ENCODE measurements at places on chromosomes 6 and 20.
A peak's percentile ranks its signal among the peaks of the same experiment; 100 is the strongest.

GRCh38 chr6:134706806-134707205 lies 243.1 kb downstream of the ALDH8A1 start:
- DNase-seq = no peak

DNA sequence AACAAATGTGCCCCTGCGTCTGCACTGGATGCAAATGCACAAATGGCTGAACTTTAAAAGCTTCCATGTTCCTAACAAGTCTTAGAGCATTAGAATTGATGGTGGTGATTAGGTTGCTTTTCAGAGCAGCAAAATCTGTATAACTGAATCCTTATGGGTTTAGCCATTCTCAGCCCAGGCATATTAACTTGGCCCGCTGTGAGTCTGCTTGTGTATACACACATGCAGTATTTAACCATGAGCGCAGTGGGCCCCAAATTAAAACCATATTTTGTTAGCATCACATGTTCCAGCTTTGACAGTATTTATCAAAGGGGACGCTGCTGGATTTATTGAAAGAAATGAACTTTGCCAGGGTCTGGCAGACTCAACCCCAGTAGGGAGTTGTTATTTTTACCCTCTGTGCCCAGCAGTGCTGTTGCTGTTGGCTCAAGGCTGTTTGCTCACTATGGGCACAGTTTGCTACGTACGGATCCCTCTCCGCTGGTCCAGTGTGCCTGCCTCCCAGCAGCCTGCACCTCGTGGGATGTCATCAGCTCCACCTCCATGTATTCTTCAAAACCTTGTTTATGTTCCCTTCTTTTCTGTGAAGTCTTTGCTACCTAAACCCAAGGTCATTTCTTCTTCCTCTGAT lies 144.7 kb downstream of the QRSL1 start:
- DNase-seq = no peak

DNA sequence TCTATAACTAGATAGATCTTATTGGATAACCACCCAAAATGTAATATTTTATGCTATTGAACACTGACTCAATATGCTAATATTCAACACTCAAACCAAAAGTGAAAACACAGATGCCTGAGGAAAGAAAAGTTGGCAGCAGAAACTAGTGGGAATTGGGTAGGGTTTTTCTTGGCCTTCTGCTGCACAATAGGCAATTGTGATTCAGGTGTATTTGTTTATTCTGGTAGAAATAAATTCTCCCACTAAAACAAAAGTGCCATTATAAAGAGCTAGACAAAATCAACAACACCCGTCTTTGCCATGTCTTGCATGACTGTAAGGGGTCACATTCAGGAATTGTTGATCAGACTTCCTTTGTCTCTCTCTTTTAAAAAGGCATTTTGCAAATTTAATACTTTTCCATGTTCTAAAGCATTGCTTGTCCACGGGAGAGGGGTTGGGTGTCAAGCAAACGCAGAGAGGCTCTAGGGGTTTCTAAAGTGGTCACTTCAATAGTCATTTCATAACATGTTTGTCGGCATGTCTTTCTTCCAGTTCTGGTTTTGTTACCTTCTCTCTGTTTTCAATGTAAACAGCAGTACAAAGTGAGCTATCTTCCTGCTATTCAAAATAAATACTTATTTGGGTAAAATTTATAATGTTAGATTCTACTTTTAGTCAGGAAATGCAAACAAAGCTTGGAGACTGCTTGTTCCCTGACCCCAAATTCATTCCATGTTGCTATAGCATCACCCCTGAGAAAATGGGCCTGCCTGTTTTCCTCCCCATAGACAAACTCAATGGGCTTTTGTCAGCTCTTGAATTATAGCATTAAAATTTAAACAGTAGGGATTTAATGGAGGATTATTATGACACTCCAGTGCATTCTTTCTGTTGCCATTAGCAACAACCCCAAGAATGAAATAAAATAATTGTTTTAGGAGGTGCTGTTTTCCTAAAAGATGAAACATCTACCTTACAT lies 217.0 kb upstream of the CCN2 start:
- no peak for DNase-seq

GRCh38 chr20:10672624-10673127 lies 1.1 kb downstream of the JAG1 start:
- peak; percentile 56 for DNase-seq

GRCh38 chr6:112253841-112254816 lies at the start of gene LAMA4:
TSS of gene LAMA4 (minus strand) at chr6:112254567. CDS start at chr6:112254150, 417 bp downstream.
- no peak for DNase-seq

DNA sequence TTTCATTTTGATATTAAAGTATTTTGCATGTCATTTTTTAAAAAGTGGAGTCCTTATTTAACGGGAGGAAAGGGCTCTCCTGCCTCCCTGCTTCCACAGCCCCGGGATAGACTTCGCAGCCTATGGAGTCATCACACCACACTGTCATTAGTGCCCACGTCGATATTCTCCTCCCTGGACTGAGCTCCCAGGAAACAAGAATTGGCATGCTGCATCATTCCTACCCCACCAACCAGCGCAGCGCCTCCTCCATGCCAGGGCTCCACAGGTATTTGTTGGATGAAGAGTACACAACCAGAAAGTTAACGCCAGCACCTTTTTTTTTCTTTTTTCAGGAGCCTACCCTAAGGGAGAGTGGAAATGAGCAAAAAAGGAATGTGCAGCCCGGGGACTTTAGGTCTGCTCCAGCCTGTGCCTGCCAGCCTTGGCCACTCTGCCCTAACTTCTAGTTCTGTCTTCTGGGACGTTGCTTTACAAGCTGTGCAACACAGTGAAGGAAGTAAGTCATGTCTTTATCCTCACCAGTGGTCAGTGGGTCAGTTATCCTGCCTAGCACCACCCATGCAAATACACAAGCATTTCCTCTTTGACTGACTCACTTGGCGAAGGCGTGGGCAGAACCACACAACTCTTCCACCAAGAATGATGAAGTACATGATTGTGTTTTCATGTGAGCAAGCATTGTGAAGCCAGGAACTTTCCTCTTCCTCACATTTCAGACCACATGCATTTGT lies 180.7 kb upstream of the UST start:
- peak; percentile 43 for DNase-seq

GRCh38 chr20:38863024-38863851 lies 57.7 kb downstream of the PPP1R16B start:
- DNase-seq = no peak

DNA sequence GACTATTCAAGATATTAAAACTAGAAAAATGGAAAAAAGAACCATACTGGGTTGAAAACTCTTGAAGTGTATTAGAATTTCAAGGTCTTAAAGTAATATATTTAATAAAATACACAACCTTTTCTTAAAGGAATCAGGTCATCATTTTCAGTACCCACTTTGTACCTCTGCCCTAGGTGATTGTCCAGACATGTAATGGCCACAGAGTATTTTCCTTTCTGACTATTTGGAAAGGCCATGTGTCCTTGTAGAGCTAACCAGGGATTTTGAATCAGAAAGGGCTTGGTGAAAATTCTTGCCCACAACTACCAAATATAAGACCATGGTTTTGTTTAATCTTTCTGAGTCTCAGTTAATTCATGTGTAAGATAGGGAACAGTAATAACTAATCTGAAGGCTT lies 91.4 kb upstream of the MLIP start:
- no peak for DNase-seq

DNA sequence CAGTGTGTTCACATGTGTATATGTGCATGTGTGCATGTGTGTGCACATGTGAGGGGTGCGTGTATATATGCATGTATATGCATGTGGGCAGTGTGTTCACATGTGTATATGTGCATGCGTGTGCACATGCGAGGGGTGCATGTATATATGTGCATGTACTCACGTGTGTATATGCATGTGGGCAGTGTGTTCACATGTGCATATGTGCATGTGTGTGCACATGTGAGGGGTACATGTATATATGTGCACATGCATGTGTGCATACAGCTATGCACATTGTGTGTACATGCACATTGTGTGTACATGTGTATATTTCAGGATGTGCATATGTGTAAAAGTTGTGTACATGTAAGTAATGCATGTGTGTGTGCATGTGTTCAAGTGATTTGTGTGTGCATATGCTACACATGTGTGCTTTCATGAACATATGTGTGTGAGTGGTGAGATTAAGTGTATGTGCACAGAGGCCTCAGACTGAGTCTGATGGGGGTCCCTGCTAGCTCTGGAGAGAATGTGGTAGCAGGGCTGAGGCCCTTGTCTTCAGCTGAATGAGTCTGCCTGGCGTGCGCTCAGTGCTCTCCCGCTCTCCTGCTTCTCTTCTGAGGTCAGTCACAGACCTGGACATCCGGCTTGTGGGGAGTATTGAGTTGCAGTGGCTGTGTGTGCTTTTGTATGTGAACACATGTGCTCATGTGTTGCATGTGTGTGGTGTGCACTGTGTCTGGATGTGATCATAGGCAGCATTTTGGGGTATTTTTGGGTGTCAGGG lies 19.9 kb upstream of the MYT1 start:
- DNase-seq = no peak

DNA sequence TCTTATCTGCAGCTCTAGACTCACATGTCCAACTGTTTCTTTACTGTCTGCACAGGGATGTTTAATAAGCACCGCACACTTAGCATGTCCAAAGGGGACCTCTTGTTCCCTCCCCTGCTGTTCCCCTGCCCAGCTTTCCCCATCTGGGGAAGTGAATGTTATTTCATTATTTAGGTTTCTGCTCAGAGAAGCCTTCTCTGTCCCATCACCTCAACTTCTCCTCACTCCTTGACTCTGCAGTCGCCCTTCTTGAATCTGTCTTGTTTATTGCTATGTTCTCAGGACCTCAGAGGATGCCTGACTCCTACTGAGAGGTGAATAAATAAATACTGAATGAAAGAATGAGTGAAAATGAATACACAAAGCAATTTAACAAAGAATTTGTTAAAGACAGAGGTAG lies 121.0 kb downstream of the SASH1 start:
- no peak for DNase-seq

DNA sequence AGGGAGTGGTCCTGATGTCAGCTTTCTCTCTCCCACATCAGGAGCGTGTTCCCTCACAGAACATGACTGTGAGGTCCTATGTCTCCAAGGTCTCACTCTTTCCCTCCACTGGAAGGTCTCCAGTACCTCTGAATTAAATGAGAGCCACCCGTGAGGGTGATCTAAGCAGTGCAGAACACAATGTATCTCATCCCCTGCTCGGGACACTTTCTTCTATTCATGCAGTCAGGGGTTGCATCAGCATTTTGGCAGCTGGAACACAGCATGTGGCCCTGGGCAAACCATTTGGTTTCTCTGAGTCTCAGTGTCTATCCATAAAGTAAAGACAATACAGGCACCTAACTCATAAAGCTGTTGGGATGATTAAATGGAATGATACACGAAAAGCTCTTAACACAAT lies 34.2 kb downstream of the MAFB start:
- no peak for DNase-seq

GRCh38 chr6:15088904-15089568 lies 156.8 kb upstream of the JARID2 start:
- no peak for DNase-seq

- no peak for DNase-seq
Measured at GRCh38 chr20:1722513-1723050, 65.0 kb upstream of the SIRPG start.

DNA sequence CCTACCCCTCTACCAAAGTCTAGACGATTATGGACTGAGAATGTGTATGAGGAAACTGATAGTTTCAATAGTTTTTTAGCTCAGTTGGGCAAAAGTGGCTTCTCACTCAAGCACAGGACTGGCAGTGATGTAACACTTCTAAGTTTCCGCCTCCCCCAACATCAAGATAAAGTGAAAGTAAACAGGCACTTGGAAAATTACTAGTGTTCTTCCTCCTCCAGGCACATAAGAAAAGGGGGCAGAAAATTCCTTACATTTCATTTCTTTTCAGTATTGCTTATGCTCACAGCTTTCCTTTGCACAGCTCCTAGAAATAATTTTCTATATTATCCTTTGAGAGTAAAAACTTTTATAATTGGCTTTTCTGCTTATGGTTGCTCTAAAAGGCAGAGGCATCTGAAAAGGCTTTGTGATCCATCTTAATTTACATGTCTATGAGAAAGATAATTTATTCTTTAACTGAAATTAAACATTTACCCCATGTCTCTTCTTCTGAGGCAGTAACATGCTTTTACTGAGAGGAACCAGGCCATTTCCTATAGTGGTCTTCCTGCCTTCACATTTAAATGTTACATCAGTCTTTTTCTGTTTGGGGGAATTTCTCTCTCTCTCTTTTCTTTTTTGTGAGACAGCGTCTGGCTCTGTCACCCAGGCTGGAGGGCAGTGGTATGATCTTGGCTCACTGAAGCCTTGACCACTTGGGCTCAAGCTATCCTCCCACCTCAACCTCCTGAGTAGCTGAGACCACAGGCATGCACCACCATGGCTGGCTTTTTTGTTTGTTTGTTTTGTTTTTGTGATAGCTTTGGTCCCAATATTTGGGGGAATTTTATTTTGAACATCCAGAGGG lies 65.0 kb upstream of the EEF1A1 start:
- peak; percentile 17 for DNase-seq

GRCh38 chr6:54222217-54222616 lies 86.0 kb upstream of the TINAG start:
- DNase-seq = no peak

DNA sequence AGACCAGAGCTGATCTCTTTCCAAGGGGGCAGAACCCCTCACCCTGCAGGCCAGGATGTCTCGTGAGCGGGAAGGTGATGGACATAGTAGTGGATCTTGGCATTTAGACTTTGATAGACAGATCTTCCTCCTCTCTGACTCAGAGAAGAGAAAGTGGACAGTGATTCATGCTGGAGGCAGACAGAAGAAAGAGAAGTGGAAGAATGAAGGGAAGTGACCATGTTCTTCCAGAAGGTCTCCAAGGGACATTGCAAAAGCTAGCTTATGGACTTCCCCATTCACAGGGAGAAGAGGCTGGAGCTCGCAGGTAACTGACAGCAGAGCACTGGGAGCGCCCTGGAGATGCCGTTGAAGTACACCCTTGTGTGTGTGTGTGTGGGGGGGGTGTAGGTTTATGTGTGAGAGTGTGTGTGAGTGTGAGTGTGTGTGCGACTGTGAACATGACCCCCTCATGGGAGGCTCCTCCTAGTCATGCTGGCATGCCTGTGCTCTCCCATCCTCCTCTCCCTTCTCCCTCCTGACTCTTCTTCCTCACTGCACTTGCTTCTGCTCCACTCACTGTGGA lies 8.0 kb upstream of the RAET1L start:
- no peak for DNase-seq

DNA sequence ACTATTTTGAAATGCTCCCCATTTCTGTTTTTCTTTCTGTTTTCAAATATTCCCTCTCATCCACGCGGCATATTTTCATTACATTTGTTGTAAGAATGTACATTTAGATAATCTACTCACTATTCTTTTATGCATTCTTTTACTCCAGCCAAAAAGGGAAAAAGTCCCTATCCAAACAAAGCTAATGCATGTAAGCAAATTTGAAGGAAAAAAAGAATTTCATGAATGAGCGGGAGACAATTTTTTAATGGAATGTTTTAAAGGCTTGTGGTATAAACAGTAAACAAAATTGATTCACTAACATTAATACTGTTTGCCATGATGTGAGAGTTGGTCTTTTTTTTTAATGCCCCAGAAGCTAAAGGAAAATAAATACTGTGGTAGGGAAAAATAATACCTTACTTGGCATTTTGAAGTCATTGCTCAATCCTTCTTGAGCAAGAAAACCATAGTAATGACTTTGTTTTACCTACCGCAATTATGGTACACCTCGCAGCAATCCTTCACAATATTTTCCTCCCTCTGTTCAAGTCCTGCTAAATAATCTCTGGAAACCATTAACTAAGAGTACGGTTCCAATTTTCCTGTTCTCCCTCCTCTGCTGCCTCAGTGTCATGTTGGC lies 79.0 kb downstream of the BACH2 start:
- no peak for DNase-seq

GRCh38 chr20:51492167-51493092 lies 50.1 kb downstream of the NFATC2 start:
- no peak for DNase-seq

All from SW 1271 (cell line).